ENCODE measurements at places on chromosomes 7 and 10. TPM values are rescaled to one million over a fixed set of nuclear protein-coding genes. Genes with fewer than 3 reads are reported as not detected.

- no peak for DNase-seq
Observed at GRCh38 chr10:109282510-109282909, 640.8 kb downstream of the XPNPEP1 start.

DNA sequence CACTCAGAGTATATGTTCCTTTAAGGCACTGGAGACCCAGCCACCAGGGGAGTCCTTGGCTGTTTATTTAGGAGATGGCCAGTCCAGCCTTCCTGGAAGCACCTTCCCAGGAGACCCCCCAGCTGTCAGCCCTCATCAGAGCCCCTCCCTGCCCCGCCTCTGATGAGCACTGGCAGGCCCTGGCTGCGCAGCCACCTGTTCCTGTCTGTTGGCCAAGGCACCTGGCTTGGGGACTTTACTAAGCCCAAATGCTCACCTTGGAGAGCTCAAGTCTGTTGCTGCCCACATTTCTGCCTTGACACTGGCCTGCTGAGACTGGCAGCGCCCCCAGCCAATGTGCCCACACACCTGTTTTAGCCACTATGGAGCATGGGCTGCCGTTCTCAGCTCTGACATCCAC, 124.7 kb downstream of the ELMO1 start:
- no peak for DNase-seq

GRCh38 chr7:129993275-129993674, 40.5 kb upstream of the UBE2H start:
- peak; percentile 60 for DNase-seq

DNA sequence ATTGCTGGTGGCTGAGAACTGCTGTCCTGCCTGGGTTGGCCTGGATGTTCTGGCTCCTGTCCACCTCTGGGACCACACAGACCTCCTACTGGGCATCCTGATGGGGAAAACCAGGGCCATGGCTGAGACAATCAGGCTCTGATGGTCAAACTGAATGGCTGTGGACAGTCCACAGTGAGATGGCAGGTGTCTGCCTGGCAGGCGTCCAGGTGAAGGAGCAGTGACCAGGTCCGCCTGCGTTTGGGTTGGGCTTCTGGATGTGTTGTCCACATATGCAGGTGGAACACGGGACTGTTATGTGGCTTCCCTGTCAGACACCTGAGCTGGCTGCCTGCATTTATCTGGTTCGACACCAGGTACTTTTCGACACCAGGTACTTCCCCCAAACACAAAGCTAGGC, 241.7 kb downstream of the BUB3 start:
- DNase-seq: no peak

DNA sequence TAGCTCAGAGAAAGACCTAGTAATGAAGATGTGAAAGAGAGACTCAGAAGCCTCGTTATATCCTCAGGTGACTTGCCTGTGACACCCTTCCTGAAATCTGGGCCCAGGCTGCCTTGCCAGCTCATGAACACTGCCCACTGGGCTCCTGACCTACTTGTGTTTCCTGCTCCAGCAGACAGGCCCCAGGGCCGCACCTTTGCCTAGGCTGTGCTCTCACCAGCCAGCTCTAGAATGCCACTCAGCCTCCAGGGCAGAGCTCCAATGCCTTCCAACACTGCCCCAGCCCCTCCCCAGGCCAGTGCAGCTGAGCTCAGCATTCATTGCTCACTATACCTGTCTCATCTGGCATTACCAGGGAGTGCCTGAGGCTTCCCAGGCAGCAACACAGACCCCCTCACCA, 94.3 kb downstream of the DLG5 start:
- no peak for DNase-seq

DNA sequence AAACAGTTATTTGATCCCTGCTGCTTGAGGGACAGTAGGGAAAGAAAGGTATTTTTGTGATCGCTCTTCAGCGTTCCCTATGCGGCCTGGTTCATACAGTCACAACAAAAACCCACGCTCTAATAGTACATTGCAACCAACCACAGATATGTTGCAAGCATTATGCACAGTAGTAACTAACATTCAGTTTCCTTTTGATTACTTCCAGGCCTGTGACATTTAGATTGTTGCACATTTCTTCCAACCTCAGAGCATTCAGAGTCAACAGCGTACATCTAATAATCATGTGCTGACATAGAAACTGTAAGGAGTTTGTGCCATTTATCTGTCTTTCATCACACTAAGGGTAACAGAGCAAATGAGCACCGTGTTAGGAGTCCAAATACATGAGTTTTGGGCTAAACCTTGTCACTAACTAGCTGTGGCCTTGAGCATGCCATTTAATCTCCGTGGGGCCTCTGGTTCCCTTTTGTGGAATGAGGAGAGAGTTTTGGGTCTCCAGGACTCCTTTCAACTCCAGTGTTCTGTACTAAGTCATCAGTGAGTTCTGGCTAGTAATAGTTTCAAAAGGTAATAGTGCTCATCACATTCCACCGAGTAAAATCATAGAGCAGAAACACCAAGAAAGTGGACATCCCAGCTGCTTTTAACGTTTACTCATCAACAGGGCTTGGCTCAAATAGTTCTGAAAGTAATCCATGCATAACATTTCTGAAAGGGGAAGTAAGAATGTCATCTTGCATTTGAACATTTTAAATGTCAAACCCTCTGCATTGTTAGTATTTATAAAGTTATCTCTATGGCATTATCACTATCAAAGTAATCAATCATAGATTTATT, 99.0 kb upstream of the FZD1 start:
- DNase-seq: no peak

- no peak for DNase-seq
Observed at GRCh38 chr10:101840102-101840684, 3.4 kb downstream of the KCNIP2 start.

- DNase-seq: no peak
Observed at GRCh38 chr10:49223205-49223604, 35.0 kb upstream of the TMEM273 start.

GRCh38 chr10:112022196-112022595, 161.4 kb downstream of the GPAM start:
- DNase-seq: no peak

DNA sequence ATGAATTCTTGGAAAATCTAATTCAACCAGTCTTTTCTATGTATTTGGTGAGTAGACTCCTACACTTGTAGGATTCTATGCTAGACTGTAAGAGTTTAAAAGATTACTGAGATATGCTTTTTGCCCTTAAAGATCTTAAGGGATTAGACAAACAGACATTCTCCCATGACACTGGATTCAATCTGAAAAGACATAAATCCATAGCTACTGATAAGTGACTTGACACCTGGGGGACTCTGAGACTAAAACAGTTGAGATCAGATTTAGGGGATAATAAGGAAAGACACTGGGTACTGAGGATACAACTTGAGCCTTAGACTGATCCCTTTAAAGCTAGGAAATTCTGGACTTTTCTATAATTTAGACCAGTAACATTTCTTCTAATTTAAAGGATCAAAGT, 1233.4 kb downstream of the XPNPEP1 start:
- DNase-seq: no peak

- no peak for DNase-seq
Observed at GRCh38 chr10:105352827-105353226, 711.7 kb downstream of the SORCS3 start.

GRCh38 chr7:94146408-94146807, 142.3 kb upstream of the BET1 start:
- no peak for DNase-seq

- no peak for DNase-seq
Observed at GRCh38 chr7:77813180-77813579, 14.6 kb downstream of the PHTF2 start.

DNA sequence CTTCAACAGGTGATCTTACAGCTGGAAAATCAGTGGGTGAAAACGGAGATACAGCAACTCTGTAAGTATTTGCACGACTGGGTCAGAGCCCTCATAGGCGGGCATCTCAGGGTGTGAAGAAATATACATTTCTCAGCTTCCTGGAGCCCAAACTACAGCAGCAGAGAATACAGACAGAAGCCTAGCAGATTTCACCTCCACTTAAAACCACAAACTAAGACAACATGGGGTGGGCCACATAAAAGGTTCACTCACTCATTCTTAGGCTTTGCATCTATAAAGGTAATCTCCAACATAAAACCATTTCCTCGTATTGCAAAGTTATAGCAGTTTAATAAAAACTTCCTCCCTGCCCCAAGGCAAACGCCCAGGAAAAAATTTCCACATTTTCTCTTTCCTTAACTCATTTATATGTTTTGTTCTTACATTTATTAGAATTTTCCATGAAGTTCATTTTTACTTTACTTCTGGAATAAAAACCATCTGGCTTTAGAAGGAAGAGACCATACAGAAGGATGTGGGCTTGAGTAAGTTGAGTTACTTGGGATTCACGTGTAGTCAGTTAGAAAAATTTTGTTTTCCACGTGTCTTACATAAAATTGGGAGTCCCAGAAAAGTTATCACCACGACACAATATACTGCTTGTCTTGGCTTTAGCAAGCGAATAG, 327.1 kb downstream of the FRMD4A start:
- no peak for DNase-seq

- DNase-seq: peak; percentile 90
Observed at GRCh38 chr10:63115732-63116383, 17.3 kb upstream of the NRBF2 start.

GRCh38 chr10:282294-283139, 147.3 kb downstream of the ZMYND11 start:
- no peak for DNase-seq

DNA sequence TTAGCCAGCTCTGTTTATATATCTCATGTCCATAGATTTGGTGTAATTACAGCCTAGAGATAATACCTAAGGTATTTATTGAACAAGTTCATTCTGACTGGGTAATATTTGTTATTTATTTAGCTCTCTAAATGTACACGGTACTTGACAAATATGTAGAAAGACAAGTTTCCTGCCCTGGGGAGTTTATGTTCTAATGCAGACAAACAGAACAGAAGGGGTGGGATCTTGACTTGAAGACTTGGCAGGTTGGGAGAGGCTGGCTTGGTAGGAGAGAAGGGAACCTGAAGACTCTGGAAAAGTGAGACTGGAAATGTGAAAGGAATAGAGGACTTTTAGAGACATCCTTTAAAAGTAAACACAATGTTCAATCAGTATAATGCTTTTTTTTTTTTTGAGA, 97.7 kb upstream of the CDK6 start:
- DNase-seq: no peak

DNA sequence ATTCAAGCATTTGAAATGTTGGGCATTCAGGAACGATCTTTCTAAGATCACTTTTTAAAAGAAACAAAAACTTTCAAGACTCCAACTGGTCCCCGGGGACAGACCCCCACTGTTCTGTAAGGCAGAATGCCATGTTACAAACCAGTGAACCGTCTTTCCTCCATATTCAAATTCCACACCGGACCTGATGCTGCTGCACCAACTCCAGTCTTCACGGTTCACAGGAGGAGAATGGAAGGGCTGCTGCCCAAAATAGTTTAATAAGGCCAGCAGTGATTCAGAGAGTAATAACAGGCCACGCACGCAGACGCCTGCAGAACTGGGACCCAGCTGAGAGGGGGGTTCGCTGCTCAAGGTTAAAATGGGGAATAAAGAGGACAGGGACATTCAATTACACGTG, 47.2 kb downstream of the OSBPL3 start:
- peak; percentile 57 for DNase-seq

- DNase-seq: no peak
Observed at GRCh38 chr10:101133489-101134298, 2.6 kb downstream of the TLX1 start.

- DNase-seq: no peak
Observed at GRCh38 chr7:39696631-39697030, 73.3 kb downstream of the RALA start.

DNA sequence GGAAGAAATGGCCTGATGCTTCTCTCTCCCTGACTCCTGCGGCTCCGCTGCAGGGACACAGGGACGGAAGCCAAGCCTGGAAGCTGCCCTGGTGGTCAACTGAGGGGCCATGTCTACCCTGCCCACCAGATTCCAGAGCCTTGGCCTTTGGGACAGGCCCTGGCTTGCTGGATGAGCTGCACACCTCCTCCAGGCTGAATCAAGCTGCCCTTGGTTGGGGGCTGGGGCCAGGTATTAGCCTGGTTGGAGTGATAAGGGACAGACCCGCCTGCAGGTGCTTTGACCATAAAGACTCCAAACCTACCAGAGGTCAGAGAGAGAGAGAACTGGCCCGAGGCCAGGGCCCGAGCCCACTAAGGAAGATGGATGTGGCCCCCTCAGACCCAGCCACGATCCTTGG, 30.1 kb downstream of the CRHR2 start:
- DNase-seq: no peak

DNA sequence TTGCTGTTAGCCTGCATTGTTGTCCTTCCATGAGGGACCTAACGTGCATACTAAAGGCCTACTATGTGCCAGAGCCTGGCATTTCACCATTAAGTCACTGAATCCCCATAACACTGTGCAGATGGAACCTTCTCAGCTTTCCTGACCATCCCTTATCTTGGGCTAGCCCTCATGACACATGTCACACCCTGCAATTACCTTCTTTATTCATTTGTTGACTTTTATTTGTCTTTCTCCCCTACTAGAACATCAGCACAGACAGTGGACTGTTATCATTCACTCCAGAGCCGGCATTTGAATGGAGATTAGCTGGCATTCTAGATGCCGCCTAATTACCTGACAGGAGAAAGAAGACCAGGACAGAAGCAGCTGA, 471.1 kb upstream of the GALNT17 start:
- DNase-seq: no peak

- DNase-seq: no peak
Observed at GRCh38 chr7:50664937-50665336, 99.7 kb upstream of the DDC start.

- DNase-seq: no peak
Observed at GRCh38 chr10:77700086-77700485, 62.5 kb upstream of the KCNMA1 start.

The COL1A2 gene
- total RNA-seq: 218 TPM

The PTPRZ1 gene
- total RNA-seq: not detected

The SPDYE2 gene
- total RNA-seq: not detected

The BEND7 gene
- total RNA-seq: 4.5 TPM
